Fibroblast of villous mesenchyme (primary cell): ENCODE measurements at places on chromosomes 11 and 22.

DNA sequence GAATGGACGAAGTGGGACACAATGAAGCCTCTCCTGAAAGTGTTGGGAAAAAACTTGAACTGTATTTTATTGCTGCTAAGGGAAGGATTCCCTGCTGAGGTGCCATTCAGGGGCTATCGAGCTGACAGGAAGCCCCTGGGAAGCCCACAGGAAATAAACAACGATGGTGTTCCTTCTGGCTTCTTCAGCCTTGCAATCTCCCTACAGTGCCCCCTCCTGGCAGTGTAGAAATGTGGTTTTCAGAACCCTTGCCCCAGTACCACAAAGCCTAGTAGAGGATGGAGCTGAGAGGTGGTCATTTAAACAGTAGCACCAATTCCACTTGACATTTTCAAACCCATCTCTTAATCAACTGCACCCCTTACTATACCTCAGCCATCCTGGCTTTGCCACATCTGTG lies 676.7 kb upstream of the ARHGAP42 start:
- DNase-seq = no peak

DNA sequence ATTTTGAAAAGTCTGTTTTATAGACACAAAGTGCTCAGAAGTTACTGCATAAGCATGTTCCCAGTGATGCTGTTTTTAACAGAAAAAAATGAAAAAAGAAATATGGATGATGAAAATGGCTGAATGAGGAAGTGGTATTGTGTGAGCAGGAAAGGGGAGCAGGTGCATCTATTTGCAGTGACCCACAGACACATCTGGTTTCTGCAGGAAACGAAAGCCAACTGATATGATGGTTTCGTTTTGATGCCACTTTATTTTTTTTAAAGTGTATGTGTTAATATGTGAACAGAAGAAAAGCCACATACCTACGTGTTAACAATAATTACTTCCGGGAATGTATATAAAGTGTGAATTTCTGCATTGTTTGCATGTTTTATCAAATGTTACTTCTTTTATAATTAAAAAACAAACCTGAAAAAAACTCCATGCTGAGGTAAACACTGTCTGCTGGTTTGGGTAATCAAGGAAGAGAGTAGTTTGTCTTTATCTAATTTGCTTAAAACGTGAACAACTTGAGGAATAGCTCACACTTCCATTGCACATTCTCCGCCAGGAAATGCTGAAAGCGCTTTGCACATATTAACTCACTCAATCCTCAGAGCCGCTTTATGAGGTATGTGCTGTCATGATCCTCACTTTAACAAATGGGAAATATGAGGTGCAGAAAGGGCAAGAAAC lies 1335.9 kb downstream of the TBC1D22A start:
- DNase-seq = no peak

DNA sequence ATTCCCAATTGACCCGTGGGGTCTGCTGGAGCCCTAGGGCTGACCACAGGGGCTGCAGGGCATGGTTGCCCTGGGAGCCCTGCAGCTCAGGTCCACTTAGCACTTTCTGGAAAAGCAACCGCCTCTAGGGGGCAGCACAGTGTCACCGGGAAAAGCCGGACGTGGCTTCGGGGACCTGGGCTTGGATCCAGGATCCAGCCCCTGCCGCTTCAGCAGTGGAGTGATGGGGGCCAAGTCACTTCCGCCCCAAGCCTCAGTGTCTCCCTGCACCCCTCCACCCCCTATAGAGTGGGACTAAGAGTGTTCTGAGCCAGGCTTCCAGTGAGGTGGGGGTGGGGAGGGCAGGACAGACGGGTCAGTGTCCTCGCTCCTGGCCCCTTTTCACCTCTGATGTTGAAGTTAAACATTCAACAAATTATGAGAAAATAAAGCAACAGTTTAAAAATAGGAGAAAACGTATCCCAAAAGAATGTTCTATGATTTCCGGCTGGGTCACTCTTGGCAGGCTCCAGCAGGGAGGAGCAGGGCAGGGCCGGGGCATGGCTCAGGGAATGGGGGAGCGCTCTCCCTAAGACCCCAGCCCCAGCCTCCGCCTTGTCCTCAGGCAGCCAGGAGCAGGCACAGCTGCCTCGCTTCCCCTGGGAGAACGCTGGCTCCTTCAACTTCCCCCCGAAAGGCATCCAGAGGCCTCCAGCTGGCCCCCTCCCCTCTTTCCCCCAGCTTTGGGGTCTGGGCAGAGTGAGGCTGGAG lies 96.5 kb upstream of the FGF3 start:
- DNase-seq = peak; percentile 57

GRCh38 chr11:102946237-102946636 lies 9.3 kb downstream of the MMP13 start:
- peak; percentile 33 for DNase-seq

DNA sequence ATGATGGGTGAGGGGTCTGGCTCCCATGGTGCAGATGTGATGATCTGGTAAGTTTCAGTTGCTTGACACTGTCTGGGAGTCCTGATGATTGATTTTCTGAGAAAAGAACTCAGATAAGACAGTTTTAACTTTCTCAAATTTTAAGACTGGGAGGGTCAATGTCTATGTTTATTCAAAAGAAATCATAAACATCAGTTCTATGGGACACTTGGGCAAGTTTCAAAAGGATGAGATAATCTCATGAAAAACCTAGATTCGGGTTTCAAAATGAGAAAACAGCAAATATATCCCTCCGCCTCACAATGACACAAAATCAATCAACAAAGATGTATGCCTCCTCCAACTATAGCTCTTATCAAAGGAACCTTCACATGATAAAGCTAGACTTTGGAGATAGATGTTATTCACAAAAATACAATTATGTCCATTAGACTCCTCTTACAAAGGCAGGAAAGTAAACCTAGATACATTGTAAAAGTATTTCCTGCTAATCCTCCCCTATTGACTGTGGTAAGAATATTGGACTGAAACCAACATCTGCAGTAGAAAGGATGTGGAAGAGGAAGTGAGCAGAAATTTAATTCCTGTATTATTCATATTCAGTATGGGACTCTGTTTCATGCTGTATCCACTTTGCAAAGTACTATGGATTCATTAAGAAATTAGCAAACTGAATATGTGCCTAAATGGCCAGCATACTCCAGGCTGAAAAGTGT lies 21.6 kb downstream of the SVIP start:
- DNase-seq = no peak

- peak; percentile 82 for DNase-seq
These were observed 10.7 kb downstream of the PIWIL4 start for GRCh38 chr11:94577841-94578240.

GRCh38 chr11:33994937-33995336 lies 56.6 kb upstream of the CAPRIN1 start:
- DNase-seq = no peak

- no peak for DNase-seq
These were observed 232.6 kb downstream of the FAT3 start for GRCh38 chr11:92457250-92457649.

GRCh38 chr11:113202431-113202830 lies 112.0 kb upstream of the TTC12 start:
- DNase-seq = no peak

DNA sequence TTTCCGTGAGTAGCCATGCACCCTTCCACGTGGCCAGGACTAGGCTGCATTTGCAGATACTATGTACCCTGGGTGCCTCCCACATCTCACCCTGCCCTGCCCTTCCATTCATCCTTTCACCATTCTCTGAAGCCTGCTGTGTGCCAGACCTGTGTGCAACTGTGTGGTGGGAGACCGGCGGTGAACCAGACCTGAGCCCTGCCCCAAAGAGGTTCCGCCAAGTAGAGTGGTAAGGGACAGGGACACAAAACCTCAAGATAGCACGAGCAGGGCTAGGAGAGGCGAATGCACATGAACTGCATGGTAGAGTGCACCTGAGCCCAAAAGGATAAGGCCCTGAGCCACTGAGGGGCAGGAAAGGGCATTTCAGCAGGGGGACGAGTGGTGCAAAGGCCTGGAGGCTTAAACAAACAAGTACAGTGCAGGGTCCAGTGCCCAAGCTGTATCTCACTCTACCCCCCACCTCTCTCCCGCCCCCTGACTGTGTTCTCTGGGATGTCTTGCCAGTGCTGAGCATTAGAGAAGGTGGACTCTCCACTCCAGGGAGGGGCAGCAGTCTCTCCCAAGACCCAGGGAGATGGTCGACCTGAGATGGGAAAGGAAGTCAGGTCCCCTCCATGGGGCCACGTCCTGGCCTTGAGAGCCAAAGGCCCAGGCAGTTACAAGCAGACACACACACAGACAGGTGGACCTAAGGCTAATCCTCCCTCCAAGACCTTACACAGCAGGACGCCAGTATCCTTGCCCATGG lies 14.1 kb upstream of the ARAP1 start:
- no peak for DNase-seq

GRCh38 chr11:45538939-45539338 lies 126.5 kb downstream of the CHST1 start:
- DNase-seq = no peak

GRCh38 chr11:96256215-96257011 lies 86.6 kb downstream of the MAML2 start:
- peak; percentile 64 for DNase-seq

GRCh38 chr22:32480238-32480637 lies 5.6 kb downstream of the FBXO7 start:
- DNase-seq = no peak

GRCh38 chr11:14773755-14774154 lies 118.3 kb downstream of the CYP2R1 start:
- DNase-seq = peak; percentile 3

DNA sequence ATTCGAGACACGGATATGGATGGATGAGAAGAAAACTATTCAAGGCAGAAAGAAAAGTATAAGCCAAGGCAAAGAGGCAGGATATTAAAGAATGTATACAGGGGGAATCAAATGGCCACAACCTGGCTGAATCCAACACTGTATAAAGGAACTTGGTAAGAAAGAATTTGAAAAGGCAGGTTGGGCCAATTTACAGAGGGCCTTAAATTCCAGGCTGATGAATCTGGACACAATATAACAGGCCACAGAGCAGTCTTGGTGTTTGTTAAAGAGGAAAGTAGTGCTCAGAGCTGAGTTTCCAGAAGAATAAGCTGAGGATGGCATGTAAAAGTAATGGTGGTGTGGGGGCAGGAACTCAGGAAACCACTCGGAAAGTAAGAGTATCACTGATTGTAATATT lies 72.3 kb upstream of the POU2AF2 start:
- no peak for DNase-seq

DNA sequence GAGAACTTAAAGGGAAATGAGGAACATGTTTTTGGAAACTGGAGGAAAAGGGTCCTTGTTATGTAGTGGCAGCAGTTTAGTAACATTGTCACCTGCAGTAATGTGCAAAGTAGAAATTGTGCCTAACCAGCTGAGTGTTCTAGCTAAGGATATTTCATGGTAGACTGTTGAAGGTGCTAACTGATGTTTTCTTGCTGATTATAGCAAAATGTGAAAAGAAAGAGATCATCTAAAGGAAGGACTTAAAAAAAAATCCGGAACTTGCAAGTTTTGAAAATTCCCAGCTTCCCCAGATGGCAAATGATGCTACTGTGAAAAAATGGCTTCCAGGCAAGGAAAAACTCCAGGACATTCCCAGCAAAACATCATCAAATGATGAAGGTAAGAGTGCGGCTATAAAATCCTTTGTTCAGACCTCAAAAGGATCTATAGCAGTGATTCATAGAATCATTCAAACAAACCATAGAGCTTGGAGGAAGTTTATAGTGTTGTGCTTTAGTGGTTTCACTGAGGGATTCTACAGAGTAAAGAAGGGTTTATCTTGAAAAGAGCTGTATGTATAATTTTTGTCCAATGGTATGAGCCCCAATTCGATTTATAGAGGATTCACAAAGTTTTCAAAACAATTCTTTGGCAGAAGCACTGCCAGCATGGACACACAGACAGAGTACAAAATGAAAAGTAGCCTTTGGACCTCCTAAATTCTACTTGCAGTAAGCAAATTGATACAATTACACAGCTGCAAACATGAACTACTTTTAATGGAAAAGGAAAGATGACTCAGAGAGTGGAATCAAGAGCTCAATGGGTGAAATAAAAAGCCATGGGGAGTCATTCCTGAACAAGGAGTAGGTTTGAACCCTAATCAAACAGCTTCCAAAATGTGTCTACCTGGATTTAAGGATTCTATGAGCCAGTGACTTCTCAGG lies 4.3 kb upstream of the TRIM44 start:
- no peak for DNase-seq

DNA sequence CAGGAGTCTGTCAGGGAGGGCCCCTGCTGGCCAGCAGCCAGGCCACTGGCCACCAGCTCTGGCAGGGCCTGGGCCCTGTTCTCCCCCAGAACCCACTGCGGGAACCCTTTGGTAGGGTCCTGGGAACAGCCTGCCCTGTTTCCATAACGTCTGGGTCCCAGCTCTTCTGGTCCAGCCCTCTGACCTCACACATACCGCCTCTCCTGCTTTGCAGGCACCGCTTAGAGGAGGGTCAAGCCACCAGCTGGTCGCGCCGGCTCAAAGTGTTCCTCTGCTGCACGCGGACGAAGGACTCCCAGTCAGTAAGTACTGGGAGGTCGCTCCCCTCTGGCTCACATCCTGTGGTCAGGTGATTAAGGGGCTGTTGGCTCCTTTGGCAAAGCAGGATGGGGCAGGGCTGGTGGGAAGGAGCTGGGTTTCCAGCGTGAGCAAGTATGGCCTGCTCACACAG lies 26.6 kb upstream of the MYRF start:
- DNase-seq = peak; percentile 35

DNA sequence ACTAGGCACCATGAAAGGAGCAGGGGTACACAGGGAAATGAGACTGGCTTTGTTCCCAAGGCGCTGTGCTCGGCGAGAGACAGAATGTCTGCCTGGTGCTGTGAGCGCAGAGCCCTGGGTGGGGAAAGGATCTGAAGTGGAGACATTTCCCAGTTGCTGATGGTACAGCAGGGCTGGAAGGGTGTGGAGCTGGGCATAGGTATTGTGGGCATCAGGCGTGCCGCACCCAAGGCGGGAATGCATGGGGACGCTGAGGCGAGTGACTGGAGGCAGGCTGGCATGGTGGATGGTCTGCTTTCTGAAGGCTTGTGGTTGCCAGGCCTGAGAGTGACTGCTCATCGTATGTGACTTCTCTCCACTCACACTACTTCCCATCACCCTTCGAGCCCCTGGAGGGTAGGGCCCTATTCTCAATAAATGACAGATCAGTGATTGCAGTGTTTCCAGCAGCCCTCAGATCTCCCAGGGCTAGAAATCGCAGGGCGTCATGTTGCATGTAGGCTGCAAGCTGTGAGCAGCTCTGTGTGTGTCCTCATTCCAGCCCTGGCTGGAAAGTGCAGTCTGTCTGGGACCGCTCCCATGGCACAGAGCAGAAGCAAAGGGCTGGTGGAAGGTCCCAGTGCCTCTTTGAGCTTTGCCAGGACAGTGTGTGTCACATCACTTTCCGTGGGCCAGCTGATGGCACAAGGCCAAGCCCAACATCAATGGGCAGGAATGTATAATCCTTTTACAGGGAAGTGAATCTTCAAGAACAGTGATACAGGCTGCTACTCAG lies 67.7 kb downstream of the TBC1D22A start:
- peak; percentile 44 for DNase-seq

DNA sequence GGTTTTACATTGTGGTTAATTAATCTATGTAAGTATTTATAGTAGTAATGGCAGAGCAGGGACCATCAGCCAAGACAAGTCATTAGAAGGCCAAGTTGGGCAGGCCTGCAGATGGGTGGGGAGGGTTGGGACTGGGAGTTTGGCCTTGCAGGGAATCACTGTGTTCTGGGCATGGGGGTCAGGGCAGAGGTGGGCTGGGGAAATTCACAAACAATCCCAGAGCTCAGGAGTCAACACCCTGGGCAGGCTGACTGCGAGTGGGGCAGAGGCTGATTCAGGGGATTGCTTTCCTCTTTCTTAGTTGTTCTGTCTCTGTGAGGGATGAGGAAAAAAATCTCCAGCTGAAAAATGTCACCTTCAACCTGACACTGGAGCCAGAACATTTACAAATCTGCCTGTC lies 322.5 kb downstream of the NTM start:
- DNase-seq = no peak

GRCh38 chr11:126079621-126080124 lies 17.0 kb upstream of the CDON start:
- DNase-seq = no peak
